ENCODE measurements at places on chromosomes 16 and 17.
A peak's percentile ranks its signal among the peaks of the same experiment; 100 is the strongest.

- DNase-seq = no peak
Measured at GRCh38 chr16:14042706-14043105, 28.4 kb upstream of the MRTFB start.

- DNase-seq = no peak
Measured at GRCh38 chr17:64572682-64573154, 65.9 kb downstream of the CEP95 start.

- no peak for DNase-seq
Measured at GRCh38 chr17:4162775-4163466, 19.9 kb downstream of the CYB5D2 start.

- DNase-seq = no peak
Measured at GRCh38 chr16:72723781-72724180, 324.1 kb downstream of the ZFHX3 start.

DNA sequence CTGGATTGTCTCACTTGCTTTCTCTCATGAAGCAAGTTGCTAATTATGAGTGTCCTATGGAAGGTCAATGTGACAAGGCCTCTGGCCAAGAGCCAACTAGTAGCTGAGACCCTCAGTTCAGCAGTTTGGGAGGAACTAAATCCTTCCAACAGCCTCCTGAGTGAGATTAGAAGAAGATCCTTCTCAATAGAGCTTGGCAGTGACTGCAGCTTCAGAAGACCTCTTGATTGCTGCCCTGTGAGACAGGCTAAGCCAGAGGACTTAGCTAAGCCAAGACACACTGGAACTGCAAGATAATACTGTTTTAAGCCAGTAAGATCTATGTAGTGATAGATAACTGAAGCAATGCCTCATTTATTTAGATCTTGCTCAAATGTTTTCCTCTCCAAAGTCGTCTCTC is 34.3 kb downstream of the PCTP start:
- DNase-seq = no peak

- no peak for DNase-seq
Measured at GRCh38 chr17:29642171-29642611, 19.5 kb upstream of the CORO6 start.

- no peak for DNase-seq
Measured at GRCh38 chr16:30977502-30977901, 7.5 kb upstream of the HSD3B7 start.

GRCh38 chr16:15961571-15962090 is 12.2 kb downstream of the ABCC1 start:
- no peak for DNase-seq

- DNase-seq = no peak
Measured at GRCh38 chr17:18108401-18109312, at the start of gene MYO15A. Gene MYO15A (plus strand): TSS chr17:18108756. CDS start chr17:18118801, 10,045 bp downstream.

- no peak for DNase-seq
Measured at GRCh38 chr16:73404001-73404400, 356.1 kb upstream of the ZFHX3 start.

GRCh38 chr16:50719401-50720337 is 22.2 kb upstream of the CYLD start:
- DNase-seq = no peak

GRCh38 chr16:69237296-69237695 is 50.3 kb downstream of the SNTB2 start:
- DNase-seq = no peak

- no peak for DNase-seq
Measured at GRCh38 chr16:20114356-20114755, 40.7 kb upstream of the GPR139 start.

- DNase-seq = no peak
Measured at GRCh38 chr16:5016967-5017677, 16.6 kb downstream of the NAGPA start.

GRCh38 chr16:89155184-89155679 is 16.3 kb upstream of the CDH15 start:
- DNase-seq = no peak

- DNase-seq = no peak
Measured at GRCh38 chr17:66379544-66379943, 77.1 kb downstream of the PRKCA start.

DNA sequence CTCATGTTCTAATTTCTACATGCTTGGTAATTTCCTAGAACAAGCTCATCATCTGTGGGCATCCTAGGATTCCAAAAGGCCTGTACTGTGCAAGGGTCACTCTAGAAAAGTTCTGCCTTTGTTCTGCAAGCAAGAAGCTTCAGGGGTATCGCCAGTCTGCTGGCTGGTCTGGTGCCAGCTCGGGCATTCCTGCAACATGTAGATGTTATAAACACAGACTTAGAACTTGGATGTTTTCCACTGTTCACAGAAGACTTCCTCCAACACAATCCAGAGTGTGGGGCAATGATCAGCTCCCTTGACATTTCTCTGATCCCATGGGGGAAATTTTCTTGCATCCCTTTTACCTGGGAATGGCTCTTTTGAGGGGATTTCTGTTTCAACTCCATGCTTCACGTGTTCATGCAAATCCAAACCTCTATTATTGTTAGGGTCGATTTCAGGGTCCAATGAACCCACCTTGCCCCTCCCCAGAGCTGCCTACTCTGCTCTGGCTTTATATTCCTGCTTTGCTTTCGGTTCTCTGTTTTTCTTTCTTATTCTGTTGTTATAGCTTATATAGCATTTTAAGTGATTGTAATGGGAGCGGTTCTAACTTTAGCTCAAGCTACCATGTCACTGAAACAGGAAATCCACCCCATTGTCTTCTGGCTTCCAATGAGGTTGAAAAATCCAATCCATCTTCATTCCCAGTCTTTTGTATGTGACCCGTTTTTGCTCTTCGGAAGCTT is 25.3 kb downstream of the UBE2O start:
- DNase-seq = no peak

DNA sequence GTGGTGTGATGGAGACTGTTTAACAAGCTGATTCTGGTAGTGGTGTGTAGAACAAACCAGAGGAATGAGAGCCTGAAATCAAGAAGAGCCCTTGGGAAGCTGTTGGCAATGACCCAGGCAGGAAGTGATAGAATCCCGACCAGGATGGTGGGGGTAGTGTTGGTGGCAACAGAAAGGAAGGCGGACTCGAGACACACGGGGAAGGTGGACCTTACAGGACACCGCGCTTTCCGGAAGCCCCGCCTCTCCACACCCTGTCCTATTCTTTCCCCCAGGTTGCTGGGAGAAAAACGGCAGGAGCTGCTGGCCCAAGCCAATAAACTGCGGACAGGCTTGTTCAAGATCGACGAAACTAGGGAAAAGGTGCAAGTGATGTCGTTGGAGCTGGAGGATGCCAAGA is 30.0 kb upstream of the KDM6B start:
- no peak for DNase-seq

DNA sequence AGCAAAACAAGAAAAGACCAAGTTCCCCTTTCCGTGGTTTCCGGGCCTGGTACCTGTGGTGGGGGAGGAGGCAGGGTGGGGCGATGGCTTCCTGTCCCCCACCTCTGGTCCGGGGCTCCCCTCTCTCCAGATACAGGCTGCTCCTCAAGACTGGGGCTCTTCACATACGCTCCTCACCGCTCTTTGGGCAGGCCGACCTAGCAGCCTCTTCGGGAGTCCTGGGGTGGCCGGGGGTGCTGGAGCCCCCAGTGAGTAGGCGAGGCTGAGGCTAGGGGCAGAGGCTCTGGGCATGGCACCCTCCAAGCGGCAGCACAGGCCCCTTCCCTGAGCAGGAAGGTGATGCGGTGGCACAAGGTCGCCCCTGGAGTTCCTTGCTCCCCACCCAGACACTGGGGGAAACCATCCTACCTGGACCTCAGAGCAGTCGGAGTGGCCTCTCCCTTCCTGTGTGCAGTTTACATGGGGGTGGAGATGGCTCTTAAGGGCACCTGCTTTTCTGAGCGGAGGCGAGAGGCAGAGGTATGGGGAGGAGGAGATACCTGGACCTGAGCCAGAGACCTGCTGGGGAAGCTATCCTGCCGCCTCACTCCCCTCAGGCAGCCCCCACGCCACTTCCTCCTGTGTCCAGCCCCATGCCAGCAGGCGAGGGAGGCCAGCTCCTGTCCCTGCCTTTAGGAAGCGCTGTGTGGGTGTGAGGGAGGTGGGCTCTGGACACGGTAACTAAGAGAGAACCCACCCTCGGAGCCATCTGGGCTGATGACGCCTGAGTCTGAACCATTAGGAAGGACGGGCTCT is 891 bp downstream of the CORO1A start:
- DNase-seq = peak; percentile 41

DNA sequence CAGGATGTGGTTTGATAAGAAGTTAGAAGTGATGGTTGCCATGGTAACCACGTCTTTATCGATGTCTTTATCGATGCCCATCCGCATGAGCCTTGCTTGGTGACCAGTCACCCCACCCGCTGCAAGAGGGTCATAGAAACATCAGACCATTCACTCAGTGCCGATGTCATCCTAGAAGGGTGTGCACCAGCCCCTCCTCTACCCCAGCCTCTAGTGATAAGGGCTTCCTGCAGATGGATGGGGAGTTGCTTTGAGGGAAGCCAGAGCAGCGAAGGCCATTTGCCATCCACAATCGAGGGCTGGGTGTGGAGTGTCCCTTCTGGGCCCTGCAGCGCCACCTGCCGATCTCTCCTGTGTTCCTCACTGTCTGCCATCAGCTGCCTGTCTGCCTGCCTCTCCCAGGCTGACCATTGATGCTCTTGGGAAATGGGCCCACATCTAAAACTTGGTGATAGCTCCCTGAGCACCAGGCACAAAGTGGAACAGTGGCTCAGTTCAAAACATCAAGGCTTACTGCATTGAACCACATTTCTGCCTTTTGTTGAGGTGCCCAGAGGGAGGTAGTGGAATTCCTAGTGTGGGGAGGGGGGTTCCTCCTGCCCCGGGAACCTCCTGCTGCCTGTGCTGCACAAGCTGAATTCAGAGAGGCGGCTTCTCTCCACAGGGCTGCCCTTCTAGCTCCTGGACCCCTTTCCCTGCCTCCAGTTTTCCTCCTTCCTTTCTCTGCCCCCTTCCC is 8.9 kb downstream of the CALB2 start:
- peak; percentile 41 for DNase-seq

- no peak for DNase-seq
Measured at GRCh38 chr17:64401244-64401860, 10.7 kb upstream of the PECAM1 start.

- no peak for DNase-seq
Measured at GRCh38 chr17:67260170-67260987, 15.4 kb upstream of the HELZ start.

DNA sequence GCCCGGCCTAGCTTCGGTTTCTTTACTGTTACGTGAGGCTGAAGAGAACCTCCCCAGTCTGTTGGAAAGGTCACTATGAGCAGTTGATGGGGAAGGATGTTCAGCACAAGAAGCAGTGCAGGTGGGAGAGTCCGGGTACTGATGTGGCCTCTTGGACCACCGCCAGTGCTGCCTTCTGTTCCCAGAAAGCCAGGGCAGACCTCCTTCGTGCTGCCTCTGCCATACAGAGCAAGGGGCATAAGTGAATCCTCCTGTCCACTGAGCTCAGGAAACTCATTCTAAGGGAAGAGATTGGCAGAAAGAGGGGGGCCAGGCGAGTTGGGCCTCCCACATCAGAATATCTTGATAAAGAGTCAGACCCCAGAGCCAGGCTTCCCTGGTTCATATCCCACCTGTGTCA is 3.7 kb downstream of the PPP4C start:
- DNase-seq = no peak

DNA sequence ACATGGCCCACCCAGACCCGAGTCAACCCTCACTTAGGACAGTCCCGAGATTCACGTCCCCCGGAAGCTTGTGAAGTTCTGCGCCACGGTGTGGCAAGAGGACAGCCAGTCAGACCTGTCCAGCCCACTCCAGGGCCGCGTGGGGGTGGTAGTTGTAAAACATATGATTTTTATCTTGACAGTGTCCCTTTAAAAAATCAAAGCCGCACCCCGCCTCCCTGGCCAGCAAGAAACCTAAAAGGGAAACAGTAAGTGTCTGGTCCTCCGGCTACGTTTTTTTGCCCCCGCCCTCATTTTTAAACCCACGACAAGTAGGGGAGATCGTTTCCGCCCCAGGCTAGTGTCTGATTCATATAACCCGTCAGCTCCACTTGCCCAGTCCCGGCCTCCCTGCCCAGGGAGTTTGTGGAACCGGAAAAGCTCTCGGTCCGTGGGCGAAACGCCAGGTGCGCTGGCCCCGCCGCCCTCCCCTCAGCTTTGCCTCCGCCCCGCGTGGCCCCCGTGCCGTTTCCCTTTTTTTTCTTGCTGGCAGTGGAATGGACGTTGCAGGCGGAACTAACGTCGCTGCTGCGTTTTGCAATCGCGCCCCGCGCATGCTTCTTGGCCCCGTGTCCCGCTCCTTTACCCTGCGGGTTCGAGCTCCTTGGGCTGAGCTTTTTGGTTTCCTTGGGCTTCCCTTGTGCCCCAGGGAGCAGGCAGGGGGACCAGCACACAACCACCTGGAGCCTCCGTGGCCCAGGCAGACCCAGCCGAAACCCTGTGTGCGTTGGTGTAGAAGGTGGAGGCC is 13.3 kb upstream of the NUDT16L1 start:
- DNase-seq = no peak

DNA sequence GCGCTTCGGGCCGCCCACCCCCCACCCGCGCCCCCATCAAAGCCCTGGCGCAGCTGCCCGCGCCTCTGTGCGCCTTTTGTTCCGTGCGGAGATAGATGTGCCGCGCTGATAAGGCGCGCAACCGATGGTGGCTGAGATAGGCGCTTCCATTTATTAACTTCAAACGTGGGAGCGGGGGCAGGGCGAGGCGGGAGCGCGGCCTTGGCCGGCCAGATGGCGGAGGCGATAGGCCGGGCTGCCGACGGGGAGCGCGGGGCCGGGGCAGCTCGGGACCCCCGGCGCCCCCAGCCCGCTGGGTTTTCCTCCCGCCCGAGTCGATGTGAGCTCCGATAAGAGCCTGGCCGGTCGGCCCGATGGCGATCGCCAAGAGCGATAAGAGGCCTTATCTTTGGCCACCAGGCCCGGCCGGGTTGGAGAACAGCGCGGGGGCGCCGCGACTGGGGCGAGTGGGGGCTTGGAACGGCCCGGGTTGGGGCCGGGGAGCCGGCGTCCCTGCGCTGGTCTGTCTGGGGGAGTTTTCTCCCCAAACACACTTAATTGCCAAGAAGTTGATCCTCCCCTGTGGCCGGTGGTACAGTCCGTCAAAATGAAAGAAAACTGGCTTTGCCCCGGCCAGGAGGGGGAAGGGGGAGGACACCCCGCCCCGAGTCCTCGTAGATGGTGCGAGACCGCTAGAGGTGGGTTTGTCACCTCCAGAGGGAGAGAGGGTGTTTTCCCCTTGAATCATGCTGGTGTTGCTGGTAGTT is 2.7 kb downstream of the ZFPM1 start:
- peak; percentile 68 for DNase-seq

DNA sequence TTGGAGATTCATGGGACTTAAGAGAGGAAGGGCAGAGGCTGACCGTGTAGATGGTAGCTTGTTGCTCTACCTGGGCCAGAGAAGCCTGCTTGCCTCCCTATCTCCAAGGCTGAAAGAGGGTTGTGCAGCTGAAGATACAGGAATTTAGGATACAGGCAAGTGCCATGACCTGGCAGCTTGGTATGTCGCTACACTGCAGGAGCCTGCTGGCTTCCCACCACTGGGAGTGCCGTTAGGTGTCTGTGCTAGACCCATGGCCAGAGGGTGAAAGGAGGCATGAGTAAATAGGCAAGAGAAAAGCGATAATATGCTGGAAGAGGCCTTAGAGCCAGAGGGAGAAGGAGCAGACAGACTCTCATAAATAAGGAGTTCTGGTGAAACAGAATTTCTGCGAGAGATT is 10.6 kb downstream of the NAA60 start:
- DNase-seq = no peak

Measured in activated CD4-positive, alpha-beta T cell treated with anti-CD3 and anti-CD28 coated beads for 24 hours (primary cell).